GM06990 (cell line): ENCODE measurements at places on chromosomes 12 and 14.

DNA sequence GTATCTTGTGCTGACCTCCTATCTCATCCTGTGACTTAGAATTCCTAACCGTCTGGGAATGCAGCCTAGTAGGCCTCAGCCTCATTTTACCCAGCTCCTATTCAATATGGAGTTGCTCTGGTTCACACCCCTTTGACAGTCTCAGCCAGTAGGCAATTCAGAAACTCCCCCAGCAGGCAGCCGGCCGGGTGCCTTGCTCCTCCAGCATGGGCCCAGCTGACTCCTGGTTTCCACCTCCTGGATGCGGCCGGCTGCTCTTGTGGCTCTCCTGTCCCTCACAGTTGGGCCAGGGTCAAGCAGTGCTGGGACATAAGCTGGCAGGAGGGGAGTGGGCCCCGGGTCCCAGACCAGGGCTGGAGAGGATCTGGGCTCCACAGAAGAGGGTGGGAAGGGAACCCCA lies 58.2 kb downstream of the LRRC74A start:
- no peak for DNase-seq

- DNase-seq: no peak
Observed at GRCh38 chr14:51491776-51492175, 159.9 kb upstream of the FRMD6 start.

- no peak for DNase-seq
Observed at GRCh38 chr12:65307169-65307501, 28.7 kb downstream of the MSRB3 start.

- DNase-seq: no peak
Observed at GRCh38 chr12:33044447-33044846, 147.9 kb upstream of the PKP2 start.

DNA sequence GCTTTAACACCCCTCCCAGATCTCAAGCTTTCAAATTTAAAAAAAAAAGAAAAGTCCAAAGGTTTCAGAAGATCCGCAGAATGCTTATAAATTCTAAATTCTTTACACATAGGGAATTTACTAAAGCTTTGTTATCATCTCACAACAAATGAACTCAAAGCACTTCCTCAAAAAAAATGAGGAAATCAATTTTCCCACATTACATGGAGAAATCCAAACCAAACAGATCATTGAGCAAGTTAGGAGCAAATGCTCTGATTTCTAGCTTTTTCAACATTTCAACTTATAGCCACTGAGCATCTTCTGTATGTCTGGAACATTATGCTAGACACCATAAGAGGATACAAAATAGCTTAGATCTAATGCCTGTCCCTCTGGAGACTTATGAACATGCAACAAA lies 161.0 kb downstream of the CEP128 start:
- DNase-seq: no peak

DNA sequence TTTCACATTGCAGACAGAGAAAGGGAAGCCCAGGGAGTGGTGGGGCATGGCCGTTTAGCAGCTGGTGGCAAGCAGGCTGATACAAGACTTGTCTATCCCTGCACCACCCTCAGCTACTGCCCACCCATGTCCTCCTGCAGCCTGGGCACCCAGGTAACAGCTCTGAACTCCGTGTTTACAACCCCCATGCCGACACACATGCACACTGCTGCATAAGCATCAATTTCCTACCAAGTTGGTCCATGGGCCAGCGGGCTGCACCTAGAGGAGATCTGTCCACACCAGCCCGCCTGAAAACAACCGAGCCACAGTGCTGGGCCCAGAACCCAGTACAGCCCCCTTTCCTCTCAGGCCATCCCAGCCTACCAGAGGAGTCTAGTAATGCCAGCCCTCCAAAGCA lies 75.9 kb upstream of the C14orf180 start:
- DNase-seq: no peak

DNA sequence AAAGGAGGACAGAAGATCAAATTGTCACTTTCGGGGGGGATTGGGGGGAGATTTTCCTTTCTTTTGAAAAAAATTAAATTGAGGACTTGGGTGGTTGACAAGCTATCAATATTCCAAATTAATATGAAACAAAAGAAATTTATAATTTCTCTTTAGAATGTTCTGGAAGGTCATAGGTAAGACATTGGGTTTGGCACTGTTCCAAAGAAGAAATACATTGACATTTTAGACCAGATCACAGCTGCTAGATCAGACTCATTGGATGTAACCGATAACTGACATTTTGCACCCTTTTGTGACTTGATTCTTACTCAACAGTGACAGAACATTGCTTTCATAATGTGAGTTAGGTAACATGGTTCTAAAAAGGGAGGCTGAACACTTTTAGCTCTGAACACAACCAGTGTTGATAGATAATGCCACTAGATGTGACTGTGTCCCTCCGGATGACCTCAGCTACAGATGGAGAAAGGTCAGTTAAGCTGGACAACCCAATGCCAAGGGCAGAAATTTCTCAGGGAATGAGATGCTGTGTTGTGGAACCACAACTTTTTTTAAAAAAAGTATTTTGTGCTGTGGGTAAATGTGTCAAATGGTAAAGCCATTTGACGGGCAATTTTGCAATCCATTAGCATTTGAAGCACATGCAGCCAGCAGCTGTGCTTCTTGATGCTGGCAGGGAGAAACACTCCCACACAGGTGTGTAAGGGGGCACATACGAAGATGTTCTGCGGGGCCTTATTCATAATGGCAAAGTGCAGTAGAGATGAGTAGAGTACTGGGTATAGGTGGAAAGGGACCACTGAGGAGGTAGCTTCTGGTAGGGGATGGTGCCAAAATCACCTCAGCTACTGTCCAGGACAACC lies 62.9 kb downstream of the RFX4 start:
- DNase-seq: no peak

DNA sequence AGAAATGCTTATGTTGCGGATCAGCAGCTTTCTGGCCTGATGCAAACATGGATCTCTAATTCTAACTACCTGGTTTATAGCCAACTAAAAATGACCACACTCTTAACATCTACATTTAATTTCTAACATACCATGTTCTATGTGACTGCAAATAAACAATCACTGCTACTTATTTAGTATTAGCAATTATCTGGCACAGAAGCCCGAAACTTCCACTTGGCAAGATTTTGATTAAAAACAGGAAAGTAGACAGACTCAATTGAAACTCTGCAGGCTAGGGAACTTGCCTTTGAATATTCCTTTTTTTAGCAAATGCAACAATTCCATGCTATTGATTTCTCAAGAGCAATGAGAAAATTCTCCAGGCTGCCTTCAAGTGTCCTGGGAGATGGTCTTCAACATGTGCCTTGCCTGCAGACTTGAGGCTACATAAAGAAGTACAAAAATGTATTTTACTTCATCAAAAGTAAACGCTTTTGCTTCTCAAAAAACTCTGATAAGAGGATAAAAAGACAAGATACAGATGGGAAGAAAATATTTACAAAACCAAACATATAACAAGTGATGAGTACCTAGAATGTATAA lies 9.1 kb upstream of the TMCC3 start:
- no peak for DNase-seq

DNA sequence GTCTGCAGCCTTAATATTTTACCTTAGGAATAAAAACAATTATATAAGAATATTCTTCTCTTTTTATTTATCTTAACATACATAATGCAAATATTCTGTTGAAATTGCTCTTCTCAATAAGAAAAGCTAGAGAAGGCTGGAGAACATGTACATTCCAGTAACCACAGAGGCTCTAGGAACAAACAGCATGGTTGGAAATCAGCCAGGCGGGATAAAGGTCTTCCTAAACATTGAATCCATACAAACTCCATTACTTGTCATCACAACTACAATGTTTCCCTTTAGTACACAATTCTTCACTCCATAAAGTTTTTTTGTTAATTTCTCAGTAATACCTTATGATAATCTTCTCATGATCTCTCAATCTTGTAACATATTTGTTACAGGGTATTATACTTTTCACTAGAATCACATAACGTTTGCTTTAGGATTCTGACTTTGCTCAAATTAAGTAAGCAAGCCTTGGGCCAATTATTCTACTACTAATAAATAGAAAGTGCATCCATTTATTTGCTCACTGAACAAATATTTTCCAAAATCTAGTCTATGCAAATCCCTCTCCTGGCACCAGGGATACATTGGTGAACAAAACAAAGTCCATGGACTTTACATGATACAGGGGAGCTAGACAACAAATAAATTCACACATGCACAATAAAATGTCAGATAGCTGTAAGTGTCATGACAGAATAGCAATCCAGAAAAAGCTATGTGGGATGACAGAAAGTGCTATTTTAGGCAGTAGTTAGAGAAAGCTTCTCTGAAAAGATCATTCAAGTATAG lies 237.5 kb upstream of the TMTC1 start:
- no peak for DNase-seq

GRCh38 chr12:120363274-120363855 lies 5.6 kb downstream of the MSI1 start:
- no peak for DNase-seq

DNA sequence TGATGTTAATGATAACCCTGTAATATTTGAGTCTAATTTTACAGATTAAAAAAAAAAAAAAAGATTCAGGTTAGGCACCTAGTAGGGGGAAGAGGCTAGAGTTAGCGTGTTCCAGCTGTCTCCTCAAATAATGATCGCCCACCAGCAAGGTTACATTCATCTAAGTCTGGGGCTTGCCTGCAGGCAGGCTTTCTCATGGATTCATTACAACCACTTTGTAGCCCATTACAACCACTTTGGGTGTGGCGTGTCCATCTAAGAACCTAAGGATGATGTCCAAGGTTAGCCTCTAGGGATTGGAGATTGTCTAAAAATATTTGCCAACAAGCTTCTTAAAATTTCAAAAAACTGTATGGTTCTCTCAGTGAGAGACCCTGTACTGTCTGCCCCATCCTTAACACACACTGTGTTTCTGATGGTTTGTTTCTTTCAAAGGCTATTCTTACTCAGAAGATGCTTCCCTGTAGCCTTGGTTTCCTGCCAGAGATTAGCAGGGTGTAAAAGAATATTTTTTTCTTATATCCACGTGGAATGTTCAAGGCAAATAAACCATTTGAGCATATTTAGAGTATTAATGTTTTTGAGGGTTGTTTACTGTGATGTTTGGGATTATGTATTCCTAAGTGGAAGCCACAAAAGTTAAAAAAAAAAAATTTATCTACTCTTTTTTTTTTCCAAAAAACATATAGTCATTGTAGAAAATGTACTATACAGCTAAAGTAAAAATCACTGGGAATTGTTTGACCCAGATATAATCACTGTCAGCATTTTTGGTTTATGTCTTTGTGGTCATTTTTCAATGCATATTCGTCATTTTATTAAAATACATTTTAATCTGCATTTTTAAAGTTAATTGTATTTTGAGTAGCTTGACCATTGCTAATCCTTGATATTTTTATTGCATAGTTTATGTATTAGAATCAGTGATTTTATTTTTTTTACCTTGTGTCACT lies 1.7 kb downstream of the DYNC1H1 start:
- DNase-seq: no peak

DNA sequence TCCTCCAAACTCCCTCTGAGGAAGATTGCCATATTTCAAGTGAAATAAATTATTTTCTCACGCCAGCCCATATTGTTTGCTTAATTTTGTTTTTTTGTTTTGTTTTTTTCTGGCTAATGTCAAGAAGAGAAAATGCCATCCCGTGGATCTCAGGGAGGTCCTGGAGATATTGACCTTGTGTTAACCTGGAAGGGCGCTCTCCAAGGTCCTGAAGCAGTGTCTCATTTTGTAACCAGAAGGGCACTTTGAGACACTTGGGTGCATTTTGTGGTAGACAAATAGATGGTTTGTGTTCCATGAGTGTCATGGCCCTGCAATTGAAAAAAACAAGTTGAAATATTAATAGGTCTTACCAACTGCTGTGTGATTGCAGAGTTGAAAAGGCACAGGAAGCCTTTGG lies 268.9 kb downstream of the SUDS3 start:
- no peak for DNase-seq

GRCh38 chr12:7069386-7069785 lies 8.9 kb downstream of the C1S start:
- DNase-seq: no peak

GRCh38 chr12:102675672-102676071 lies 195.3 kb upstream of the IGF1 start:
- no peak for DNase-seq

- no peak for DNase-seq
Observed at GRCh38 chr12:27968972-27969623, 3.4 kb downstream of the PTHLH start.

- no peak for DNase-seq
Observed at GRCh38 chr12:78885466-78885865, 20.9 kb downstream of the SYT1 start.

DNA sequence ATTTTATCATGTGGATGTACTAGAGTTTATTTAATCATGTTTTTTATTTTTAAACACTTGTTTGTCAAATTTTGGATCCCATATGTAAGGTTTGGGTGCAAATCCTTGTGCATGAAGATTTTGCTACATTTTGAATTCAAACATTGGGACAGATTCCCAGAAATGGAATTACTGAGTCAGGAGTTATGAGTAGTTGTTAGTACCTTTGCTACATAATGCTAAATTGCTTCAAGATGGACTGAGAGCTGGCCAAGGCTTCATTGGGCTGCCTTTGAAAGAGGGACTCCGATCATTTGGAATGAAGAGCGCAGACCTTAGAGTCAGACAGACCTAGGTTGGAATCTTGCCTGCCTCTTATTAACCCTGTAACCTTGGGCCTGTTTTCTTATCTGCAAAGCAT lies 154.9 kb upstream of the PWP1 start:
- DNase-seq: no peak

DNA sequence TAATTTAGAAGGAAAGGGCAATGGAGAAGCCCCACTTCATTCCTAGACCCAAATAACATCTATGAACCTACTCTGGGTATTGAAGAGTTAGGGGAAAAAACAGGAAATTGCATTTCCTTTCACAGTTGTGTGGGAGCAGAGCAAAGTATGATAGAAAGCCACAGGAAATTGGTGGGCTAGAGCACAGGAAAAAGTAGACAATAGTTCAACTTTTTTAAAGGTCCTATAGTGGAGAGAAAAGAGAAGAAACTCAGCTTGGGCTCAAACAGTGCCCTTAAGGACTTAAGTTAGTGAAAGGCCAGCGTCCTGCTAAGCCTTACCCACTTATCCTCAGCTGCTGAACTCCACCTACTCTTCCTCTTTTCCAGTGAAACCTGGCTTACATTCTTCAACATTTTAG lies 258.1 kb downstream of the DPY19L2 start:
- no peak for DNase-seq

DNA sequence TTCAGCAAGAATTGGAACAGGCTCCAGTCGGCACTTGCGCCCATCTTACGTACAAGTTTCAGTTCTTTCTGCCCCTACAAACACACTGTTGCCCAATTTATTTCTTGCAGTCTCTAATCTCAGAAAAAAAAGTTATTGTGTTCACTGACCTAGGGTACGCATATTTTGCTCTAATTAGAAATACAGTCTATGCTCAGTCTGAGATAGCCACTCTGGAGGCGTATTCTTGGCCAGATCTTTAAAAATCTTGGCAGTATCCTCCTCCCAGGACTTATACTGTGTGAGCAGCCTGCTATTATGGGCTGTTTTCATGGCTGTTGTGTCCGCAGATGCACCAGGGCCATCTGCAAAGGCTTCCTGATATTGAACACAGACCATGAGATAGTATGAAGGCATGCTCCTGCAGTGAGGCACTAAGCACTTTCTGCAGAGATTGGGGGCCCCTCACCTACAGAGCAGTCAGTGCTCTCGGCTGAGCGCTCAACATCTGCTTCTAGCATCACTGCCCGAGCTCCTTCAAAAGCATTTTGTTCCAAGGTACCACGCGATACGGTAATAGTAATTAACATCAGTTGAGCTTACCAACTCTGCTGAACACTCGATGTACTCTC lies 57.9 kb downstream of the PPM1H start:
- DNase-seq: no peak

- no peak for DNase-seq
Observed at GRCh38 chr12:67456431-67456901, 187.3 kb downstream of the CAND1 start.

- no peak for DNase-seq
Observed at GRCh38 chr12:102955926-102956737, 1.3 kb upstream of the ASCL1 start.
